HS-5 (cell line): ENCODE measurements at places on chromosomes 2 and 18.

DNA sequence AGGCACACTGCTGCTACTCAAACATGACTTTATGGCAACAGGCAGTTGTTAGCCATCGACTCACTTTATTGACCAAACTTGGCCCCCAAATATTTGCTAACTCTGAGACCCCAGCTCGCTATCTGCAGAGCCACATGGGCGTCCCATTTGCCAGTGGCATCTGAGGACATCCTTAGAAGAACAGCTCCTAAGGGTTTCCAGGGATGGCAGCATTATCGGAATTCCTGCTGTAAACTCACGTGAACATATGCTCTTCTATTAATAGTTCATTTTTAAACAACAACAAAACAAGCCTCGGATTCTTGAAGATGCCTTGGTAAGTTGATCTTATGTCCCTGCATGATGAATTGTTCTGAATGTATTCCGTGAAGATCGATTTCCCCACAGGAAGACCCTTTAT lies 181.0 kb downstream of the LDLRAD4 start:
- DNase-seq: no peak

- no peak for DNase-seq
Measured at GRCh38 chr2:236908439-236909192, 177.1 kb upstream of the COPS8 start.

DNA sequence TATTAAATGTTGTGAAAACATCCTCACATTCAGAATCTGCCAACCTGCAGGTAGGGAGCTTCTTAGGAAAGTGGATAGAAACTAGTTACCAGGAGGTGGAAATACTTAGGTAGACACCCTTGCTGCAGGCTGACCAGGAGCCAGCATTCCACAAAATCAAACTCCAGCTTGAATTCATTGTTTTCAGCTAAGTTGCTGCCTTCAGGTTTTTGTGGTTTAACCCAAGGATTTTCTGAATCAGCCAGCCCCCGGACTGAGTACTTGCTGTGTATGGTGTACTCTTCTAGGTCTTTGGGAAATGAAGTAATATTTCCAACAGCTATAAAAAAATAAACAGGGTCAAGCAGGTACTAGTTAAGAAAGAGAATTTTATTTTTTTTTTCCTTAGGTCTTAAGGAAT lies 192.1 kb upstream of the CHST9 start:
- DNase-seq: peak; percentile 4

DNA sequence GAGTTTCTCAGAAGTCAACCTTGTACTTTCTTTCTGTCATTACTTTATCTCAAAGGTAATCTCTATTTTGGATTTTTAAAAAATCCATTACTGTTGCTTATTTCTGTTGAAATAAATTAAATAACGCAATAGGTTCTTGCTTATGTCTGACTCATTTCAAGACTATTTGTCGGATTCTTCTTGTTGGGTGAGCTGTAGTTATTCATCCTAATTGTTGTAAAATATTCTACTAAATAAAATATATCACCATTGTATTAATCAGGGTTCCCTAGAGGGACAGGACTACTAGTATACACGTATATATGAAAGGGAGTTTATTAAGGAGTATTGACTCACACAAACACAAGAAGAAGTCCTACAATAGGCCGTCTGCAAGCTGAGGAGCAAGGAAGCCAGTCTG lies 403.9 kb upstream of the CYRIA start:
- no peak for DNase-seq

DNA sequence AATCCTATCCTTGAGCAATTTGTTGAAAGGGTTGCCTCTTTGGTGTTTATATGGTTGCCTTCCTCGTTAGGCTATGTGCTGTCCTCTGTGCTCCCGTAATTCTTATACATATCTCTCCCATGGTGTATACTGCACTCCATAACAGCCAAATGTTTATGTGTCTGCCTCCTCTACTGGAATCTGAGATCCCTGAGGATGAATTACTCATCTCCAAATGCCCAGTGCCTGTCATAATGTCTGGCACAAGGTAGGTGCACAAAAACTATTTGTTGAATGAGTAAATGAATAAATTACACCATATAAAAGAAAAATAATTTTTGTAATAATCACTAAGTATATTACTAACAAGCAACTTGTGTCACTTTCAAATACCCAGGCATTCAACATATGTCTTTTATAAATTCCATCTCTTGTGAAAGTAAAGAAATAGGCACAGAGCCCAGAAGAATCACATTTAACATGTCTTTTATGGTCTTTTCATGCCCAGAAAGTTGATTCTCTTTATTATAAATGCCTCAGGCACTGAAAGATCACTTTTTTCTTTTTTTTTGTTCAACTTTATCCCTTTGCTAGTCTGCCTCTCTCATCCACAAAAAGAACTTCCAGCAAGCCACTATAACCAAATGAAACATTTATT lies 164.9 kb downstream of the CCDC148 start:
- no peak for DNase-seq
